ENCODE measurements at places on chromosomes 1 and 21.

GRCh38 chr21:43284700-43285099 is 115.9 kb downstream of the CRYAA start:
- no peak for DNase-seq

DNA sequence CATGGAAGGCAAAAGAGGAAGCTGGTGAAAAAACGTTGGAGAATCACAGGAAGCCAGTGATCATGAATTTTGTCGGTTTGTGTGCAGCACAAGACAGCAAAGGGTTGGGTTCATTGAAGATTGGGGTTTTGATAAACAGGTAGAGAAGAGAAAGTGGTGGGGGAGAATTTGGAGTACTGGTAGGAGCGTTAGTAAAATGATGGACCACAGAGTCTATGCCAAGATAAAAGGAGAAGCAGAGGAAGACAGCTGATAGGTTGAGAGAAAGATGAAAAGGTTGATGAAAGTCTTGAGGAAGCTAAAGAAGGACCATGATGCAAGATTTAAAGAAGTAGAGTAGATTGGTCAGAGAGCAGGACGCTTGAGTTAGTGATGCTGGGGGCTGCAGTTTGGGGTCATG is 156.8 kb upstream of the POU3F1 start:
- DNase-seq = no peak

- no peak for DNase-seq
Measured at GRCh38 chr1:176225911-176226310, 18.8 kb upstream of the COP1 start.

DNA sequence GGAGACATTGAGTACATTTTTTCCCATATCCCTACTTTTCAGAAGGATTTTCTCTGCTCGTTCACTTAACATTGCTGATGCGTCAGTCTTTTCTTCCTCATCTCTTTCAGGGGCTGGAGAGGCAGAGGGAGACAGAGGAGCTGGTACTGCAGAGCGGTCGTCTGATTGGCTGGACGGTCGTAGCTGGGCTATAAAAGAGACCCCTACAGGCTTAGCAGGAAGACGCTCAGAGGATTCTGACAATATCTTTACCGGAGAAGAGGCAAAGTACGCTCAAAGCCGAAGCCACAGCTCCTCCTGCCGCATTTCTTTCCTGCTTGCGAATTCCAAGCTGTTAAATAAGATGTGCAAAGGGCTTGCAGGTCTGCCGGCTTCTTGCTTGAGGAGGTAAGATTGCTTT is at the start of gene RGS4:
RGS4 (plus strand) TSS at position 220 of the 400 bp plus-strand sequence; CDS start at position 344, 124 bp downstream.
- peak; percentile 95 for DNase-seq

DNA sequence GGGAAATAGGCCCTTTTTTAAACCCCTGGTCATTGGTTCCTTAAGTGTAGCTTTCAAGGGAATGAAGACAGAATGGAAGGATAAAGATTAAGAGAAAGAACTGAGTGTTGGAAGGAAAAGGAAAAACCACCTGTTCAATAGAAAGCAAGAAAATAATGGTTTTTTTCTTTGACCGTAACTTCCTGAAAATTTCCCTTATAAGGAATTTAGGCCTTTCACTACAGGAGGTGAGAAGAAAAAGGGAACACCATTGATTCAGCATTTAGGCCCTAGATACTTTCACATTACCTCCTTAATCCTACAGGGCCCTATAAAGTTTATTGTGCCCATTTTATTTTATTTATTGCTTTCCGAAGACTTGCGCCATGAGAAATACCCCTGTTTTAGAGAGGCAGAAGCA is 18.9 kb downstream of the KPNA6 start:
- no peak for DNase-seq

DNA sequence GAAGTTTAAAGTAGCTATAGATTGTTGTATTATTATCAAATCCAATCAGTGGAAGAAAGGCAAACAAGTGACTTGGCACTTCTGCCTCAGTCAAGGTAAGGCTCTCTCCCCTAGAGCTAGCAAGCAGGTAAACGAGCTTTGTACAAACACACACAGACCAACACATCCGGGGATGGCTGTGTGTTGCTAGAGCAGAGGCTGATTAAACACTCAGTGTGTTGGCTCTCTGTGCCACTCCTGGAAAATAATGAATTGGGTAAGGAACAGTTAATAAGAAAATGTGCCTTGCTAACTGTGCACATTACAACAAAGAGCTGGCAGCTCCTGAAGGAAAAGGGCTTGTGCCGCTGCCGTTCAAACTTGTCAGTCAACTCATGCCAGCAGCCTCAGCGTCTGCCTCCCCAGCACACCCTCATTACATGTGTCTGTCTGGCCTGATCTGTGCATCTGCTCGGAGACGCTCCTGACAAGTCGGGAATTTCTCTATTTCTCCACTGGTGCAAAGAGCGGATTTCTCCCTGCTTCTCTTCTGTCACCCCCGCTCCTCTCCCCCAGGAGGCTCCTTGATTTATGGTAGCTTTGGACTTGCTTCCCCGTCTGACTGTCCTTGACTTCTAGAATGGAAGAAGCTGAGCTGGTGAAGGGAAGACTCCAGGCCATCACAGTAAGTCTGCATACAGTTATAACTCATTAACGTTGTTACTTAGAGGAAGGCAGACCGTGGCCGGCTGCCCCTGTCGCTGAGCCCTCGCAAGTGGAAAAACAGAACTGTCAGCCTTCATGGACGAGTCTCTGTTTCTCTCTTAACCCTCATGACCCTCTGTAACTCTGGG is at the start of gene PALMD:
PALMD (plus strand) TSS at position 415 of the 833 bp plus-strand sequence; CDS start at position 620, 205 bp downstream.
- no peak for DNase-seq

DNA sequence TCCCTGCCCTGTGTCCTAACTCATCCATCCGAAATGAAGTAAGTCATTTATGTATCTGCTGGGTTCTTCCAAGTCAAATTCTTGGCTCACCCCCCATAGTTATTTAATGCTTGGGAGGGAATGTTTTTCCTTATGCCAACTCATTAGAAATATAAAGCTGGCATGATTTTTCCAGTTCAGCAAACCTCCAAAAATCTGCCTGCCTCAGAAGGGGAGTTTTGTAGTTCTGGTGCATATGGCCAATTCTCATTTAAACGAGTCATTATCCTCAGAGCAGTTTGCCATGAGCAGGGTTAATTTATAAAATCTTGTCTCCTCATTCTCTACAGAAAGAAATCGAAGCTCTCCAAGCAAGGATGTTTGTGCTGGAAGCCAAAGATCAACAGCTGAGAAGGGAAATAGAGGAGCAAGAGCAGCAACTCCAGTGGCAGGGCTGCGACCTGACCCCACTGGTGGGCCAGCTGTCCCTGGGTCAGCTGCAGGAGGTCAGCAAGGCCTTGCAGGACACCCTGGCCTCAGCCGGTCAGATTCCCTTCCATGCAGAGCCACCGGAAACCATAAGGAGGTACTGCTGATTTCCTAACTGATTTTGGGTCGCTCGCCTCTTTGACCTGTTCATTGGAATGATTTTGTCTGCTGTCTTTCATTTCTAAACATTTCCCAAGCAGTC is 144.1 kb downstream of the DISC1 start:
- DNase-seq = no peak

DNA sequence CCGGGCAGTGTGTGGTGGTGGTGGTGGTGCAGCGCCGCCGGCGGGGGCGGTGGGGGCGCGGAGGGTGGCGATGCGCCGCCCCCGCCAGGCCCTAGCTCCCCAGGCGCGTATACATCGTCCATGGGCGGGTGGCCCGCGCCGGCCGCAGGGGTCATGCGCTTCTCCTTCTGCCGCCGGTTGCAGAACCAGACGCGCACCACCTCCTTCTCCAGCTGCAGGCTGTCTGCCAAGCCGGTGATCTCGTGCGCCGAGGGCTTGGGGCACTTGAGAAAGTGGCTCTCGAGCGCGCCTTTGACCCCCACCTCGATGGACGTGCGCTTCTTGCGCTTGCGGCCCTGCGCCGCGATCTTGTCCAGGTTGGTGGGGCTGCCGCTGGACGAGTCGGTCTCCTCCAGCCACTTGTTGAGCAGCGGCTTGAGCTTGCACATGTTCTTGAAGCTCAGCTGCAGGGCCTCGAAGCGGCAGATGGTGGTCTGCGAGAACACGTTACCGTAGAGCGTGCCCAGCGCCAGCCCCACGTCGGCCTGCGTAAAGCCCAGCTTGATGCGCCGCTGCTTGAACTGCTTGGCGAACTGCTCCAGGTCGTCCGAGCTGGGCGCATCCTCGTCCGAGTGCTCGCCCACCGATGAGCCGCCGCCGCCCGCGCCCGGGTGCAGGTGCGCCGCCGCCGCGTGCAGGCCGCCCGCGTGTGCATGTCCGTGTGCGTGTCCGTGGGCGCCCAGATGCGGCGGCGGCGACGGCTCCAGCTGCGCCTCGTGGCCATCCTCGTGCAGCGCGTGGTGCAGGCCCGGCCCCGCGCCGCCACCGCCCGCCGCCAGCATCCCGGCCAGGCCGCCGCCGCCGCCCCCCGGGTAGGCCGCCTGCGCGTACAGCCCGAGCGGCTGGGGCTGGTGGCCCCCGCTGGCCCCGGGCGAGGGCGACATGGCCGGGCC is 926 bp downstream of the POU3F1 start:
- DNase-seq = no peak

- no peak for DNase-seq
Measured at GRCh38 chr1:69919129-69919921, 286.1 kb downstream of the LRRC40 start.

GRCh38 chr1:157279802-157280140 is 141.6 kb upstream of the ETV3 start:
- DNase-seq = no peak

DNA sequence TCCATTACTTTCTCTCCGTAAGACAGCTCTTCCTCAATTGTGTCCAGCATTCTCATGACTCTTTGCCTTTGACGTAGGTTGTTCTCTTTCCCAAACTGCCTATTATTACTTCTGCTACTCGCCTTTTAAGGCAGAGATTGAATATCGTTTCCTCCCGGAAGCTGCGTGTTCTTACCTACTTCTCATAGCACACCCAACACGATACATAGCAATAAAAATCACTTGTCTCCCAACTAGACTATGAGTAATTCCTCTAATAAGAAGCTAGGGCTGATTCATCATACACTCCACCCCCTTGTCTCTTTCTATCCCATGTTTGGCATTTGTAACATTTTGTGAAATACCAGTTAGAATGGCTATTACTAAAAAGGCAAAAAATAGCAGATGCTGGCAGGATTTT is 55.8 kb upstream of the SGIP1 start:
- DNase-seq = peak; percentile 43

DNA sequence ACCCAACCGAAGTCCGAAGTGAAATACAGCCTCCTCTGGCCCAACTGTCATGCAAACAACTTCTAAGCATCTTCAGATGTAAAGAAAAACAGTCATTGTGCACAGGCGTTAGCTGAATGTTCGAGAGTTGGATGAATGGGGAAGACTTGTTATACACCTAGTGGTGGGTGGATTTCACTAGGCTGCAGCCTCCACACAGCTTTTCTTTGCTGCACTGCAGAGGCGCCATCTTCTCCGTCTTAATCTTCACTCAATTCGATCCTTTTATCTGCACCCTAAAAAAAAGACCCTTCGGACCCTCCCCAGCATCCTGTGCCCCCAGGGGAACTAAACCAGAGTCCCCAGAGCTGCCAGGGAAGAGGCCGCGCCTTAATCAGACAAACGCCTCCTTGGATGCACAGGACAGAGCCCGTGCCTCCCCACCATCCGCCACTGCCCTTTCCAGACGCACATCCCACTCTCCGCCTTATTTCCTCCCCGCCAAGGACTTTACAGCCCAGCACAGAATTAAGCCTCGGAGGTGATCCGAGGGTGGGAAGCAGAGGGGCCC is 1.4 kb downstream of the APP start:
- peak; percentile 57 for DNase-seq

- DNase-seq = no peak
Measured at GRCh38 chr1:118110580-118110979, 74.4 kb downstream of the SPAG17 start.

GRCh38 chr1:33039840-33040239 is 3.2 kb upstream of the AK2 start:
- DNase-seq = no peak

DNA sequence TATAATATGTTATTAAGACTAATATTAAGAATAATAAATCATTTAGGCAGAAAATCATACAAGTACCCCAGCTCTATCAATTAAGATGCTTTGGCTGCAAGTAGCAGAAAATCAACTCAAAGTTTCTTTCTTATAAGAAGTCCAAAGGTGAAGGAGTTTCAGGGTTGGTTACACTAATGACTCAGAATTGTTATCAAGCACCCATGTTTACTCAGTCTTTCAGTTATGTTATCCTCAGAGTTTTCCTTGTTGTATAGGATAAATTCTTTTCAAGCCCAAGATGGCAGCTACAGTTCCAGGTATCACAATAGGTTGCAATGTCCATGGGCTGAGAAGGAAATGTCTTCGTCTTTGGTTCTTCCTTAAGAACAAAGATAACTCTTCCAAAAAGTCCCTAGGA is 163.6 kb downstream of the TNFSF18 start:
- DNase-seq = peak; percentile 58

GRCh38 chr1:41274752-41275545 is 32.8 kb upstream of the SCMH1 start:
- DNase-seq = no peak

- no peak for DNase-seq
Measured at GRCh38 chr1:24954631-24955030, 24.6 kb upstream of the RUNX3 start.

- DNase-seq = no peak
Measured at GRCh38 chr1:111568160-111568647, 51.4 kb upstream of the RAP1A start.

Data from NCI-H226 (cell line).